Stimulated activated CD8-positive, alpha-beta memory T cell treated with anti-CD3 and anti-CD28 coated beads, Interleukin-2, amount 100 ng/mL, for 48 hours (primary cell): ENCODE measurements at places on chromosomes 12 and 14.

DNA sequence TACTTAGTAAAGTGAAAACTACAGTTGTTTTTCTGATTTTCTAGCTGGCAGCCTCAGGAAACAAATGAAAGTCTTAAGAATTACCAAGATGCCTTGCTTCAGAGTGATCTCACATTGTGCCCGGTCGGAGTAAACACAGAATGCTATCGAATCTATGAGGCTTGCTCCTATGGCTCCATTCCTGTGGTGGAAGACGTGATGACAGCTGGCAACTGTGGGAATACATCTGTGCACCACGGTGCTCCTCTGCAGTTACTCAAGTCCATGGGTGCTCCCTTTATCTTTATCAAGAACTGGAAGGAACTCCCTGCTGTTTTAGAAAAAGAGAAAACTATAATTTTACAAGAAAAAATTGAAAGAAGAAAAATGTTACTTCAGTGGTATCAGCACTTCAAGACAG, 28.9 kb downstream of the RXYLT1 start:
- no peak for DNase-seq

DNA sequence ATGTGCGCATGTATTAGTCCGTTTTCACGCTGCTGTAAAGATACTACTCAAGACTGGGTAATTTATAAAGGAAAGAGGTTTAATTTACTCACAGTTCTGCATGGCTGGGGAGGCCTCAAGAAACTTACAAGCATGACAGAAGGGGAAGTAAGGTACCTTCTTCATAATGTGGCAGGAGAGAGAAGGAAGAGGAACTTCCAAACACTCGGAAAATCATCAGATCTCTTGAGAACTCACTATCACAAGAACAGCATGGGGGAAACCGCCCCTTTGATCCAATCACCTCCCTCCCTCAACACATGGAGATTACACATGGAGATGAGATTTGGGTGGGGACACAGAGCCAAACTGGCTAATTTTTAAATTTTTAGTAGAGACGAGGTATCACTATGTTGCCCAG, 41.8 kb upstream of the SNX6 start:
- no peak for DNase-seq

- no peak for DNase-seq
Observed at GRCh38 chr14:68359837-68360552, 432.9 kb downstream of the ZFP36L1 start.

DNA sequence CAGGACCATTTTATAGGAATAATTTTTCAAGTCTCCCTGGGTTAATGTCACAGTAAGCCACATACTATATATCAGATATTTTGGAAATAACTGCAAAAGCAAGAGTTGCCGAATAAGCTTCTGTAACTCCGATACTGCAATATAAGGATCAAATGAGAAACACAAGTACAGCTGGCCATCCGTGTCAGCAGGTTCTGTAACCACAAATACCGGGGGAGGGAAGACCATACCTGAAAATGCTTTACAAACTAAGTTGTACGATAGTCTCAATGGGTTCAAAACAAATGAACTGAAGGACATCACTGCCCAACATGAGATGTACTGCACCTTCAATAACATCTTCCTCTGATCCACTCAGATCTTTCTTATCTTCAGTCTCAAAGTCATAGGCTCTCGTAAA, 1.8 kb downstream of the SYCP3 start:
- DNase-seq = no peak

GRCh38 chr12:104387190-104387589, 69.6 kb upstream of the CHST11 start:
- DNase-seq = no peak

- DNase-seq = no peak
Observed at GRCh38 chr12:15336768-15337553, 14.7 kb downstream of the PTPRO start.

- no peak for DNase-seq
Observed at GRCh38 chr14:58718226-58719205, 80.8 kb downstream of the DACT1 start.

- DNase-seq = no peak
Observed at GRCh38 chr14:97120204-97120603, 323.0 kb downstream of the VRK1 start.

GRCh38 chr12:113591480-113591974, 119.9 kb upstream of the LHX5 start:
- peak; percentile 1 for DNase-seq

DNA sequence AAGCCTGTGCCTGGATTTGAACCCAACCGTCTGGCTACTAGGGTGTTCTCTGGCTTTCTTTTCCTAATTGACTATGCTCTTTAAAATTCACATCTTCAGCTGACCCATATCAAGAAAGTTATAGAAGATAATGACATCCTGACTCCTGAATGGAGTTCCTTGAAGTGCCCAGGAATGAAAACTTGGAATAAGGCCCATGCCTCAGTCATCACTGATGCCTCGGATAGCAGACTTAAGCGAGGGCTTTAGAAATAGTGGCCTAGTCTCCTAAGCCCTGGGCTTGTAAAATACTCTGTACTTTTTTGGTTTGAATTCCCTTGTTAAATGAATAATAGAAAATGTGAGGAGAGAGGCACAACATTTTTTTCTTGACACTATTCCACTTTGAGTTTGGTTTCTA, 39.0 kb downstream of the CHST11 start:
- no peak for DNase-seq

DNA sequence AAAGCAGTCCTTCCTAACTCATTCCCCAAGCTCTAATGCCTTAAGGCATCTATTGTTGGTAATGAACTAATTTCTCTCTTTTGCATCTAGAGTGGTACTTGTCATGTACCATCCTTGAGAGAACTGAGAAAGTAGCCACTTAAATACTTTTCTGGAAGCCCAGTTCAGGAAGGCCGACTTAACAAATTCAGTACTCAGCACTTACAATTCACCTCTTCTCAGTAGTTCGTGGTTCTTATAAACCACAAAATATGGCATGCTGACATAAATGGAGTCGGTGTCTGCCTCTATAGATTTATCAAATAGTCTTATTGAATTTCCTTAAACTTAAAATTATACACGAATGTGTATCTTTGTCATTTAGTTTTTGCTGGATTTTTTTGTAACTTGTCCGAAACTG, 9.4 kb upstream of the COCH start:
- no peak for DNase-seq

DNA sequence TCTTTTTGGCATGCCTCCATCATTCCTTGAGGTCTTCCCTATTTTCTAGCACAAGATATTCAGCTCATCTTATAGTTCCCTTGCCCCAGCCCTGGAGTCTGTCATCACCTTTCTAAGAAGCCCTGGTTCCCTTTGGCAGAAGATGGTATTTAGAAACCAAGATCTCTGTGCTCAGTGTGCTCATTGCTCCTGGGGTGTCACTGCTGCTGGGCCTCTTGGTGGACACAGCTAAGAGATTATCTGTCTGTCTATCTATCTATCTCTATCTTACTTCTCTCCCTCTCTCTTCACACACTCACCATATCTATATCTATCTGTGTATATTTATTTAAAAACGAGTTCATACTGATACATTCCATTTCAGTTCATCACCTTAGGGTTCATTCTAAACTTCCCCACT, 67.2 kb downstream of the DAO start:
- no peak for DNase-seq

DNA sequence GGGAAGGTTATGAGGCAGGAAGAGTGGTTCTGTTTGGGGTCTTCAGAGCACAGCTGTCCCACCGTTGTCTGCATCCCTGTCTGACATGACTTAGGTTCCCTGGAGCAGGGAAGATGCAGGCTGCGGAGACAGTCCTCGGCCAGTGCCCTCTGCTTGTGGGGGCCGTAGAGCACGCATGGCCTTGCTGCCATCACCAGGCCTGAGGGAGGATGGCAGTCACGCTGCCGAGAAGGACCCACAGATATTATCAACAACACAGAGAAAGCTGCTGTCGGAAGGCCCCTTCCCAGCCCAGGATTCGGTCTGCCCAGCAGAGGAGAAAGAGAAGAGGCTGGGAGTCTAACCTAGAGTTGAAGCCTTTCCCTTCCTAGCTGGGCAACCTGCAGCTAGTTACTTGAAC, 35.0 kb downstream of the ERH start:
- DNase-seq = no peak

DNA sequence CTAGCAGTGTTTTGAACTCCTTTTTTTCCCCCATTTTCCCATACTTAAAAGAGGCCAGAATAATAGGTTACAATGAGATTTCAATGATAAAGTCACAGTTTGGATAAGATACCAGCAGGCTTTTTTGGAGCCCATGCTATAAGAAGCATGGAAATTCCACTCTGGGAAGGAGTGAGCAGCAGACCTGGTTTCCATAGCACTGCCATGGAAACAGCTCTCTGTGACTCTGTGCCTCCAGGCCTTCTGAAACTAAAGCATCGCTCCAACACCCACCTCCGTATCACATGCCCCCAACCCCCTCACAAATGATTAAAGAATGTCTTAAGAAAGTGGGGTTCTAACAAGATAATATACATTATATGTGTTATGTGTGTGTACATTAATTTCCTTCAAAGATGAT, 165.0 kb downstream of the GRIN2B start:
- DNase-seq = no peak

DNA sequence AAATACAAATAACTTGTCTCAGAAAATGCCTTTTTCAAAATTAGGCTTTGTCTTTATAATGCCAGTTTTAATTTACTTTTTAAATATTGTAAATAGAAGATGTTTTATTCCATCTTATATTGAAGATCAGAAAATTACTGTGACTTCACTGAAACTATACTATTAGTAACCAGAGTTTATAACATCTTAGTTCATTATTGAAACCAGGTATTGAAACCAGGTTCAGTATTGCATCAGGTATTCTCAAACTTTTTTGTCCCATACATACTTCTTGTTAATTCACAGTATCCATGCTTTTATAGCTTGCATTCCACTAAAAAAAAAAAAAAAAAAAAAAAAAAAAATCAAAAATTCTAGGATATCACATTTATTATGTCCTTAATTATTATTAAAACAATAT, 227.5 kb downstream of the GXYLT1 start:
- DNase-seq = no peak

GRCh38 chr14:75793806-75794205, 132.8 kb downstream of the TTLL5 start:
- DNase-seq = no peak

GRCh38 chr12:132491138-132491663, 1.2 kb downstream of the FBRSL1 start:
- DNase-seq = no peak

GRCh38 chr14:96920023-96920422, 122.8 kb downstream of the VRK1 start:
- no peak for DNase-seq

DNA sequence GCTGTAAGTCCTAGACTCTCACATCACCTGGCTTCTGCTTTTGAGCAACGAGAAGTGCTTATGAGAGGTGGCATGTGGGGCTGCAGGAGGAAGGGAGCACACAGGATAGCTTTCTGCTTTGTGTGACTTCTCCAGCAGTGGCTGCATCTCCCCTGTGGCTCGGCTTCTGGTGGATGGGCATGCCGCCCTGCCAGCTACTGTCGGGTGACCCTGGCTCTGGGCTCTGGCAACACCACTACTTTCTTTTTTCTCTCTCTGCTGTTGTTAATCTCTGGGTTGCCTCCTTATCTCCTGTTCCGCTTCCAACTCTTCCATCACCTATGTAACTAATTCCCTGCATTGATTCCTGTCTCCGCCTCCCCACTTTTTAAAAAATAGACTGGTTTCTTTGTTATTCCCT, 209.1 kb upstream of the DAAM1 start:
- no peak for DNase-seq

- DNase-seq = no peak
Observed at GRCh38 chr12:123524378-123524777, 9.1 kb downstream of the RILPL1 start.

- DNase-seq = no peak
Observed at GRCh38 chr12:2633825-2634200, 161.0 kb upstream of the FKBP4 start.

GRCh38 chr14:44979273-44979672, 17.3 kb downstream of the TOGARAM1 start:
- DNase-seq = no peak

DNA sequence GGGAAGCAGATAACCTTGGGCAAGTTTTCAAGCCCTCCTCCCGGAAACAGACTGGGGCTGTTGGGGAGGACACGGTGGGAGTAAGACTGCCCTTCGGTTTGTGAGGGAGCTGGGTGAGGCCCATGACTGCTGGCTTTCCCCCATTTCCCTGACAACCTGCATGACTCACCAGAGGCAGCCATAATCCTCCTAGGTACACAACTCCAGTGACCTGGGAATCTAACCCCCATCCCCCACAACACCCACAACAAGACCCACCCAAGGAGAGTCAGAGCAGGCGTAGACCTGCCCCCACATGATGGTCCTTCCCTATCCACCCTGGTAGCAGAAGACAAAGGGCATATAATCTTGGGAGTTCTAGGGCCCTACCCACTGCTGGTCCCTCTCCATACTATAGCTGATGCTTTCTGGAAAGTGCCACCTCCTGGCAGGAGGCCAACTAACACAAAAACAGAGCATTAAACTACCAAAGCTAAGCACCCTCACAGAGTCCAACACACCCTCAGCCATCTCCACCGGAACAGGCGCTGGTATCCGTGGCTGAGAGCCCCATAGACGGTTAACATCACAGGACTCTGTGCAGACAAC, 14.8 kb downstream of the DDX24 start:
- DNase-seq = no peak

DNA sequence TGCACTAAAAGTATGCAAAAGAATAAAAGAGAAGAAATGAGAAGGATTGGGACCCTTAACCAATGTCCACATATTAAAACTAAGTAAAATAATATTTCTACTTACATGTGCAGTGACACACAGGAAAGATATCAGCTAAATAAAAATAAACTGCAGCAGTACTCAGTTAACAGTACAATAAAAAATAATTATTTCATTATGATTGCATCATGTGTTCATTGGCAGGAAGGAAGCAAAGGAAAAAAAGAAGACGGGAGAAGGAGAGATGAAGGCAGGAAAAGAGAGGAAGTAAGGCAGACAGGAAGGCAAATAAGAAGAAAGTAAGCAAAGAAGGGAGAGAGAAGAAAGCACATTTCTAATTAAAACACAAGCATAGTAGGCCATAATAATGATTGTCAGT, 33.0 kb downstream of the RASSF9 start:
- no peak for DNase-seq

GRCh38 chr12:95784286-95784685, 6.3 kb downstream of the NTN4 start:
- no peak for DNase-seq

- DNase-seq = no peak
Observed at GRCh38 chr12:104411826-104412641, 44.7 kb upstream of the CHST11 start.
